IPS DF 6.9 (cell line): ENCODE measurements at places on chromosomes 5 and 9.

DNA sequence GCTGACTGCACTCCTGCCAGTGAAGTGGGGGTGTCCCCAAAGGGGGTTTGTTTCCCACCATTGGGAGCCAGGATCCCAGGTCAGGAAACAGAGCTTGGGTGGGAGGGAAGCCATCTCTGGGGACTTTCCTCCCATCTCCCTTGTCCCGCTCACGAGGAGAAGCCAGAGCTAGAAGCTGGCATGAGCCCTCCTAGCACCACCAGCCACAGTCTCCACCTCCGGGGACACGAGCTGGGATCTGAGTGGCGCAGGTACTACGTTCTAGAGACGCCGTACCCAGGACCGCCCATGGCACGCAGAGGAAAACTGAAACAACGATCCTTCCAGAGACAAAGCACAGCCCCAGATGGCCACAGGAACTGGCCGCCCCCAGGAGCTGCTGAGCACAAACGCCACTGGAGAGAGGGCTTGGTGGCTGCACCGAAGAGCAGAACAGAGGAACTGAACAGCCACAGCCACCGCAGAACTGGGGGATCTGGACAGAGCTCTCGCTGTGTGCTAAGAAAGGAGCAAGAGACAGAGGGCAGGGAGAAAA lies 29.8 kb downstream of the ADAMTS2 start:
- DNase-seq: no peak

DNA sequence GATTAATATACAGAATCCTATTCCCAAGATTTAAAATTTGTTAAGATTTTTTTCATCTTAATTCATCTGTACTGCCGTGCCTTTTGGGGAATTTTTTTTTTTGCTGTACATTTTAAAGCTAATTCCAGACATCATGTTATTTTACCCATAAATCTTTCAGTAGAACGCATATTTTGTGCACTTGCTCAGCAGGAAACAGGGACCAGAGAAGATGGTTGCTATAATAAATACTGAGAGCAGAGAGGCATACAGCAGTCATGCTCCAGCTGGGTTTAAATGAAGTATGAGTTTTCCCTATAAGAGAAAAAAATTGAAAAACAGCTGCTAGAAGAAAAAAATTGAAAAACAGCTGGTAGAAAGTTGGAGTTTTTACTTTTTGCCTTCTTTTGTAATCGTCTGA lies 196.9 kb upstream of the PUM3 start:
- no peak for DNase-seq

DNA sequence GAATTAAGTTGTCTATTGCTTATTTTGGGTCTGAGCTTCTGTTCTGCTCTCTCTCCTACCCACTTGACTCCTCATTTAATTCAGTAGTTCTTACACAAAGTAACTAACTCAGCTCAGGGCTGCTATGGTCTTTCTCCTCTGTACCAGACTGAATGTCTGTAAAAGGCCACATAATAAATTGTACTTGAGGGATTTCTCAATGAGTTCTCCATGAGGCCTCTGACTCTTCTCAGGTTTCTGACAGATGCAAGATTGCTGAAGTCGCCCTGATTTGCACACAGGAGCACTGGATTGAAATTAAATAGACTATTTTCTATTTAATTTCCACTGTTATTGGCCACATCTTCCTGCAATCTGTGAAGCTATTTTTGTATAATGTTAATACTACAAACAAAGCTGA lies 2.9 kb downstream of the IQGAP2 start:
- DNase-seq: no peak

DNA sequence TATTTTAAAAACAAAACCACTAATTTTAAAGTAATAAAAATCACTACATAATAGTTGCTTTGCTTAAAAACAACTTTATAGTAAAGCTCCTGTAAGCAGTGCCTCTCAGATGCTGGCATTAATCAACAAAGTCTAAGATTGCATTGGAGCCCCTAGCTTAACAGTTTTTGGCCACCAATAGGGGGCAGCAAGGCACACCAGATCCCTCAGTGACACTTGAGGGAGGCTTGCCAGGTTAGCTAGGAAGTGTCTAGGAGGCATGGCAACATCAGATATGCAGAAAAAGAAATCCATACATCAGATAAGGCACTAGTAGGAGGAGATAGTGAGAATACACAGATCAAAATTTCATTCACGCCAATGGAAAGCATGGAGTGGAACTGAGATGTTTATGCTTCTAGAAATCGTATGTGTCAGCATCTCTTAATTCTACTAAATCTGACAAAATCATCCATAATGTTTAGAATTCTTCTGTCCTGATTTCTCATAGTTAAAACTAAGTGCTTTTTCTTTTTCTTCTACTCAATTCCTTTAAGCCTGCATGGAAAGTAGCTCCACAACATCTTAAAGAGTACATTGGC lies 73.6 kb upstream of the PAM start:
- DNase-seq: peak; percentile 43

GRCh38 chr5:90618071-90618470 lies 59.5 kb downstream of the ADGRV1 start:
- DNase-seq: no peak

DNA sequence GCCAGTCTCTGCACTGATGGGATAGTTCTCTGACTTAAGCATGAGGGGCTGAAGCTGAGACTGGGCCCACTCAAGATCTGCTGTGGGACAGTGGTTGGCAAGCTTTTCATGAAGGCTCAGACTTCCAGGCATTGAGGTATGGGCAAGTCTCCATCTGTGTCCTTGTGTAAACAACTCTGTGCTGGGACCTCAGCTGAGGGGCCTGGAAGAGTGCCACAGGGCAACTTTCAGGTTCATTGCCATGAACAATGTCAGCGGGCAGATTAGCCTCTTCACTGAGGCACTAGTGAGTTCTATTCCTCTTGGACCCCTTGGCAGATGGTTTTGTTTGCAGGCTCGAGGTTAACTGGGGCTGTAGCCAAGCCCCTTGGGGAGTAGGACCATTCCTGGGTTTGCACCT lies 127.1 kb downstream of the MRPS30 start:
- DNase-seq: no peak

GRCh38 chr9:90966480-90967144 lies 165.0 kb downstream of the SYK start:
- DNase-seq: no peak

DNA sequence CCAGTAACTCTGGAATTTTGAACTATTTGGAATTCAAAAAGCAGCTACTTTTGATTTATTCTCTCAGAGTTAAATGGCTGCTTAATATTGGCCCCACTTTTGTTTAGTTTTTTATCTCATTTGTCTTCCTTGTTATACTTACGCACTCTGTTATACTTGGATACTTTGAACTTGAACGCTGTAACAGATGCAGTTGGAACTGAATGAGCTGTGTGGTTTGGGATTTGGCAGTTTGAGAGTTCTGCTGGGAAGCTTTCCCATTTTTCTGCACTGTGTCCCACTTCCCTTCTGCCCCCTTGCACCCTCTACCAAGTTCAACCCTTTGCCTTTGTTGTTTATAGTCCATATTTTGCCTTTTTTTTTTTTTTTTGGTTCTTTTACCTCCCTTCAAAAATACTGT lies 3.8 kb downstream of the RHOBTB3 start:
- no peak for DNase-seq

DNA sequence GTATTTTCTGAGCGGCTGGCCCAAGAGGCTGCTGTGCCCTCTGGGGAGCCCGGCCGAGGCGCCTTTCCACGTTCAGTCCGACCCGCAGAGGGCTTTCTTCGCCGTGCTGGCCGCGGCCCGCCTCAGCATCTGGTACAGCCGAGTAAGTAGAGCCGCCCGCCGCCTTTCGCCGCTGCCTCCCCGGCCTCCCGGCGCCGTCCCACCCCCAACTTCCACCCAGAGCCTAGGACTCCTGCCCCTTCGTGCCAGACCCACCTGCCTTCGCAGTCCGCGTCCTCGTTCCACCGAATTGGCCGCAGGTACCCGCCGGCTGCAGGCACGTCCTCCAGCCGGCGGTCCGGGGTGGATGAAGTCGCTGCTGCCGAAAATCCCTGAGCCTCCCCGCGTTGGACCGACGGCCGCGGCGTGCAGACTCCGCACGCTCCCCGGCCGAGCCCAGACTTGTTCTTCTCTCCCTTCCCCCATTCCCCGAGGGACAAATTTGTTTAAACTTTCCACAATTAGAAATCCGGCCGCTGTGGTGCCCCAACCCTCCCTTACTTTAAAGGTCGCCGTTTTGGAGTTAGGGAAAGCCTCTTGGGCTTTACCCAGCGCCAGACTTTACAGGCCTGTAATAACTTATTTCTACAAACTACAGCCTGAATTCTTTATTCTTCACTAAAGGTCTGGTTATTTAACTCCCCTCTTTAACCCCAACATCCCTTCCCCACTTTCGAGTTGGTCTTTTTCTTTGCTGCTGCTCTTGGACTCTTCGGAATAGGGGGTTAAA lies 589 bp downstream of the RIC1 start:
- no peak for DNase-seq

DNA sequence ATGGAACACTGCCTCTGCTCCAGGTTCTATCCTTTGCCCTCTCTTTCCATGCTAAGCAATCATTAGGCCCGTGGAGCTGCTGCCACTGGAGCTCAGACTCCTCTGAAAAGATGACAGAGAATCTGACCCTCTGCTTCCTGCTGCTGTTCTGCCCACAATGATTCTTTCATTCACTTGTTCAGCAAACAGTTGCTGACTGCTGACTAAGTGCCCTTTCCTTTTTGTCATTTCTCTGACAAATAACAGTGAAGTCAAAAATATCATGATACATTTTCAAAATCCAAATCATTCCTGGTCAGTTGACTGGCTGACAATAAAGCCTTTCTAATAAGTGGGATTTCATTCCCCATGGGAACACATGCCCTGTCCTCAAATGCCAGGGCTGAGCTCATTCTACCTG lies 110.1 kb downstream of the SIL1 start:
- no peak for DNase-seq

DNA sequence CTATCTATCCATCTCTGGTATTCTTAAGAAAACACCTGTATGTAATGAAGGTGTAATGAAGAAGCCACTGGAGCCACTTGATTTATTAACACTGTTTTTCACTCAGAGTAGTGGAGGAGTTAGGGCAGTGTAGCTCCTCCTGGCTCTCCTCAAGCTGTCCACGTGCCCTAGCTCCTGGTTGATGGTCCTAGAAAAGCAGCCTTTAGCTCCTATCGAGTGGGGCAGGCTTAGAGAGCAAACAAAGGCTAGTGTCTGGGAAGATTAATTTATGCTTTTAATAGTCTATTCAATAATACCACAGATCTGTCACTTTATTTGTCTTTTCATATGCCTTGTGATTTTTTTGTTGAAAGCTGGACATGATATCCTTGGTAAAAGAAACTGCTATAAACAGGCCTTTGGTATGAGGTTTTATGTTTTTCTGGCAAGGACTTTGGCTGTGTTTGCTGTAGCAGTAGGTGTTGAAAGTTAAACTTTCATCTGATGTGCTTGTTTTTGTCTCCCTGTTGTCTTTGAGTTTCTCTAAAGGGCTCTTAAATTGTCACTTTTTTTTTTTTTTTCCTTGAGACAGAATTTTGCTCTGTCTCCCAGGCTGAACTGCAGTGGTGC lies 141.1 kb downstream of the GCNT1 start:
- DNase-seq: no peak

GRCh38 chr5:30765227-30765626 lies 428.3 kb upstream of the CDH6 start:
- no peak for DNase-seq

DNA sequence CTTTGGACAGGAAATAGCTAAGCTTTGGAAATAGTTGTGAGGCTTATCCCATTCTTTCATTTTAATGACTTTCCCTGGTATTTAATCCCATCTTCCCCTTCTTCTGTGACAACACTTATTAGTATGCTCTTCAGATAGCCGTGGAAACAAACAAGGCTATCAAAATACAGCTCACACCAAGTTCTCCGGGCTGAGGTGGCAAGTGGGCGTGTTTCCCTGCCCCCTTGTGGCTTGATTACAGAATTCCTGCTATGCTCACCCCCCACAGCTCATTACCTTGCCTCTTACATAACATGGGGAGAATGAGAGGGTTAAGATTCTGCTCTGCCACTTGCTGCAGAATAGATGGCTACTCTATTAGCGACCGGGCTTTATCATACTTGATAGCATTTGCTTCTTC lies 437.1 kb upstream of the TLE4 start:
- peak; percentile 48 for DNase-seq

- no peak for DNase-seq
Measured at GRCh38 chr5:61245936-61246335, 83.7 kb upstream of the SMIM15 start.

DNA sequence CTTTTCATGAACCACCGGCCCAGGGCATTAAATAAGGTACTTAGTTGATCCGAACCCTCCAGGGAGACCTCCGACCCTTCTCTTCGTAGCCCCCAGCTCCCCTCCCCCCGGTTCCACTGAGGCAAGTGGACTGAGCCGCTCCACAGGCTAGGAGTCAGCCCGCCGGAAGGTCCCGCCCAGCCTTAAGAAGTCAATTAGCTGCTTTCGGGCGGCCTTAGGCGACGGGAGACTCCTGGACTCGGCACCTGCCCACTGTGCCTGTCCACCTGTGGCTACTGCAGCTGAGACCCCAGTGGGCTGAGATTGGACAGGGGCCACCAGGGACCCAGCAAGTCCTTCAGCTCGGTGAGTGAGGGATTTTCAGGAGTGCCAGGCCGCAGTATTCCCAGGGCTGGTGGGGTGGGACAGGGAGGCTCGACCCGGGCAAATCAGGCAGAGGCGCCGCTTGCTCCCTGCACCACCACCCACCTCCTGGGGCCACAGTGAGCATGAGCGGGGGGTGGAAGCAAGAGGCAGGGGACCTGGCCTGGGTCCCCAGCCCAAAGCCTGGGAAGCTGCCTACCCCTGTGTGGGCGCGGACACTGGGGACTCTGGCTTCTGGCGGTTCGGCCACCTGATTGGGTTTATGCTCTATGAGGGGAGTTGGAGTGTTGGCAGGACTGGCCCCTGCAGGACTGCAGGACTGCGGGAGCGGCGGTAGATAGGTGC lies 39.6 kb upstream of the SPATA31E1 start:
- DNase-seq: no peak

GRCh38 chr5:129767927-129768380 lies 20.1 kb downstream of the MINAR2 start:
- peak; percentile 79 for DNase-seq

GRCh38 chr5:110104726-110105669 lies 415.3 kb downstream of the MAN2A1 start:
- DNase-seq: no peak

GRCh38 chr5:69331528-69332445 lies 814 bp downstream of the CCDC125 start:
- DNase-seq: no peak

- no peak for DNase-seq
Measured at GRCh38 chr5:195401-196160, 4.3 kb downstream of the LRRC14B start.

- DNase-seq: no peak
Measured at GRCh38 chr5:78009937-78010527, 233.9 kb upstream of the TBCA start.

- no peak for DNase-seq
Measured at GRCh38 chr9:129962451-129962864, 80.5 kb downstream of the FNBP1 start.

- DNase-seq: no peak
Measured at GRCh38 chr9:114777821-114778609, 27.8 kb downstream of the TNFSF15 start.
